Activated CD8-positive, alpha-beta T cell treated with anti-CD3 and anti-CD28 coated beads for 36 hours (primary cell): ENCODE measurements at places on chromosomes 16 and 17. TPM values are rescaled to one million over a fixed set of nuclear protein-coding genes. Genes with fewer than 3 reads are reported as not detected.

DNA sequence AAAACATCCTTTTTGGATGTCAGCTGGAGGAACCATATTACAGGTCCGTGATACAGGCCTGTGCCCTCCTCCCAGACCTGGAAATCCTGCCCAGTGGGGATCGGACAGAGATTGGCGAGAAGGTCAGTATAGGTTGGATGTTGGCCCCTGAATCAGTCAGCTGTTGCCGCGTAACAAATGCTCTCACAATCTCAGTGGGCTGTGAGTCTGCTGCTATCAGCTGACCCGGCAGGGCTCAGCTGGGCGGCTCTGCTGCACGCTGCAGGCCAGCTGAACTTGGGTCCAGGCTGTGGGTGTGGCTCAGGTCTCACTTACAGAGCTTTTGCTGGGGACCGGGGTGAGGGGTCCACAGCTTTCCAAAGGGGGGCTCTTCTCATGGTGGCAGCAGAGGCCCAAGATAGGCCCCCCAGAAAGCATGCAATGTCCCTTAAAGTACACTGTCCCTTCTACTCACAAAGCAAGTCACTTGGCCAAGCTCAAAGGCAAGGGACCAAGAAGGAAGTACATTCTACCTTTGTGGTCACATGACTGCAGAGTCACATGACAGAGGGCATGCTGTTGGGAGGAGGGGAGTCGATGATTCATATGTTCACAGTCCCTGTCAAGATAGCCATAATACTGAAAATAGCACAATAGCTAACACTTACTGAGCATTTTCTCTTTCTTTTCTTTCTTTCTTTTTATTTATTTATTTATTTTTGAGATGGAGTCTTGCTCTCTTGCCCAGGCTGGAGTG lies 134.2 kb downstream of the ABCC1 start:
- no peaks in the 10 kb centered on the region for H3K4me1 ChIP-seq
- peaks cover 64% of the 10 kb centered on the region for H3K36me3 ChIP-seq
- DNase-seq, result peak; percentile 47
- no peaks in the 10 kb centered on the region for H3K27me3 ChIP-seq
- H3K4me3 ChIP-seq, result no peak overlapping the region

DNA sequence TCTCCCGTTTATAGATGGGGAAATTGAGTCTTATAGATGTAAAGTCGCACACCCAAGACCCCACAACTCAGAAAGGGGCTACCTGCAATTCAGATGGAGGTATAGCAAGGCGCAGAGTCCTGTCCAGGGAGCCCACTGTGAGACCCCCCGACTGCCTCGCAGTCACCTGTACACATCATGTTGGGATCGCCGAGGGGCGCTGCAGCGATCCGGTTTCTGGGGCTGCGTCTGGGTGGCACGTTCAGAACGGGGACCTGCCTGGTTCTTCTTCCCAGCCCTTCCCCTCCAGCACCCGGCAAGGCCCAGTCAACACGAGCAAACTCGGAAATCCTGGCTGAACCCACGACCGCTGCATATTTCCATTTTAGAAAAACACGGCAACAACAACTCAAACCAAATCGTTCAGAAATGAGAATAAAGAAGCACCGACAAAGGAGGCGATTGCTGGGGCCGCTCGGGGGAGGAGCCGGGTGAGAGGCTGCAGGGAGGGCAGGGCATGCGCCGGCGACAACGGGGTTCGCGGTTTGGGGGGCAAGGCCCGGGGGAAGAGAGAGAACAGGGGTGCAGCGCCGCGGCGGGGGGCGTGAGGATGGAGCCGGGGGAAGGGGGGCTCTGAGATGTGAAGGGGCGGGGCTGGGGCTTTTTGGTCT lies 643 bp downstream of the HSDL1 start:
- peaks cover 28% of the 10 kb centered on the region for H3K4me1 ChIP-seq
- peak overlapping the region; percentile 93 for H3K4me3 ChIP-seq
- H3K36me3 ChIP-seq, result peaks cover 2% of the 10 kb centered on the region
- DNase-seq, result peak; percentile 62

DNA sequence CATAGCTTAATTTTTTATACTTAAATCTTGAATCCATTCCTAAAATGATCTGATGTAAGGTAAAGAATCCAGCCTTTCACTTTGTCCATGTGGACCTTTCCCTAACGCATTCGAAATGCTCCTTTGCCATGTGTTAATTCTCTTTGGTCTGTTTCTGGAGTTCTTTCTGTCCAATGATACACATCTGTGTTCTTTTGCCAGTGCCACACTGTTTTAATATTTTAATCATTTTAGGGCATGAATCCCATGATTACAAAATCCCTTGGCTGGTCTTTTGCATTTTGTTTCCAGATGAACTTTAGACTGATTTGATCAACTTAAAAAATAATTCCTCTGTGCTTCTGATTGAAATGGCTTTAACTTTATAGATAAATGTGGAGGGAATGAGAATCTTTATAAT lies 74.1 kb downstream of the NTN1 start:
- no peak overlapping the region for H3K27ac ChIP-seq

DNA sequence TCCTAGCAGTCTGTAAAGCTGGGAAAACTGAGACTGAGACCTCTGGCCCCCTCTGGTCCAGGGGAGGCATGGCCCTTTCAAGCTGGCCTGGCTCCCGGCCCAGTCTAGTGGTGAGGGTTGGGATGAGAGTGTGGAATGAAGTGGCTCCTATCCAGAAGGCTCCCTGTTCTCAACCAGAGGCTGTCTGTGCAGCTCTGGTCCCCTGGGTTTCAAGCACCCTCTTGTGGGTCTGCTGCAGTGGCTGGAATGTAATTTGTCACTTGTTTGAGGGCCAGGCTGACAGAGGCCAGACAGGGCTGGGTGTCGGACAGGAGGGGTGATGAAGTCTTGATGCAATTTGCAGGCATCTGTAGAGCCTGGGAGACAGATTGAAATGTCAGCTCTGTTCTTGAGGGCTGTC lies 22.1 kb upstream of the PHF12 start:
- no peak overlapping the region for H3K4me3 ChIP-seq
- H3K27ac ChIP-seq, result no peak overlapping the region
- no peaks in the 10 kb centered on the region for H3K27me3 ChIP-seq
- DNase-seq, result no peak

DNA sequence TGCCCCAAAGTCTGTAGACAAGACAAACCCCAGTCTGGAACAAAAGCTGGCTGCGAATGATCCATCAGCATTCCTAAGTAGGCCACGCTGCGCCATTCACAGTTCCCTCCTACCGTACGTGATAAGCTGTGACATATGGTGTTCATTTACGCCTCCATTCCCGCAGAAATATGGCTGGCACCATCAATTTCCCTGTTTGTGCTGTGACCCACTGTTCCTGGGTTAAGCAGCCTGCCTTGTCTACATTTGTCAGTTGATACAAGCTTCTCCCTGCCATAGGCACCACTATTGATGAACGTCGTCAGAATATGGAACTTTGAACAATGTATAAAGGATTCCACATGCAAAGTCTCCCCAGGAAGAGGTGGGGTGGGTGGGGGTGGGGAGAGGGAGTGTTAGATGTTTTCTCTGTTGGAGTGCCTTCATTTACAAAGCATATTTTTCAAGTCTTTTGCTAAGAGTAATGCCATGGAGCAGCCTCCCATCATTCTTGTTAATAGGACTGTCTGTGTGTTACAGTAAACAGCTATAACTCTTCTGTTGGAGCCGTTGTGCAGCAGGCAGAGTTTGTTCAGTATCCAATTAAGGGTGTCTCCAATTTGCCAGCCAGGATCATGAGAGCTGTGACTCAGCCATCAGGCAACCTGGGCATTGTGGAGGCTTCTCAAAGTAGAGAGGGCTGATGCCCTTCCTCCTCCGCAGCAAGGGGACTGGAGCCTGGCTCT lies 294.6 kb downstream of the TMEM114 start:
- no peaks in the 10 kb centered on the region for H3K27me3 ChIP-seq
- no peaks in the 10 kb centered on the region for H3K4me1 ChIP-seq
- H3K36me3 ChIP-seq, result no peaks in the 10 kb centered on the region

DNA sequence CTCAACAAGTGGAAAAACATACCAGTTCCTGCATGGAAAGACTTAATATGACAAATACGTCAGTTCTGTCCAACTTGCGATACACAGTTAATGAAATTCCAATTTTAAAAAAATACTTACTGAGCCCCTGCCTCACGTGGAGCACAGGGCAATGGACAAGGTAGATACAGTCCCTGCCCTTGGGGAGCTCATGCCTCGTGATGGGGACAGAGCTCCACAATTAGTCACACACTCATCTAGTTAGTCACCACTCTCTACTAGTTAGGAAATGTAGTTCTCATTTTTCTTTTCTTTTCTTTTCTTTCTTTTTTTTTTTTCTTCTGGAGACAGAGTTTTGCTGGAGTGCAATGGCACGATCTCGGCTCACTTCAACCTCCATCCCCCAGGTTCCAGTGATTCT lies 74.7 kb upstream of the CDH5 start:
- DNase-seq, result no peak
- H3K4me1 ChIP-seq, result no peaks in the 10 kb centered on the region
- H3K27me3 ChIP-seq, result peaks cover 2% of the 10 kb centered on the region
- no peaks in the 10 kb centered on the region for H3K36me3 ChIP-seq

- no peaks in the 10 kb centered on the region for H3K27me3 ChIP-seq
- no peak for DNase-seq
- H3K36me3 ChIP-seq, result peaks cover 51% of the 10 kb centered on the region
- peaks cover 30% of the 10 kb centered on the region for H3K4me1 ChIP-seq
Measured at GRCh38 chr17:50394711-50395110, 2.6 kb downstream of the LRRC59 start.

DNA sequence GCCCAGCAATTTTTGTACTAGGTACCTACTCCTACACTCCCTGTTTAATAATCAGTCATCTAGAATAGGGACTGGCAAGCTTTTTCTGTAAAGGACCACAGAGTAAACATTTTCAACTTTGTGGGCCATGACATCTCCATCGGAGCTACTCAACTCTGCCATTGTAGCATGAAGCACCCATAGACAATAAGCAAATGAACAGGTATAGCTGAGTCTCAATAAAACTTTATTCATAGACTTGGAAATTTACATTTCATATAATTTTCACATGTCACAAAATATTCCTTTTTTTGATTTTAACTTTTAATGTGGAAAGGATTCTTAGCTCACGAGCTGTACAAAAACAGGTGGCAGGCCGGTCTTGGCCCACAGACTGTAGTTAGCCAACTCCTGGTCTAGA lies 345.8 kb downstream of the SOX9 start:
- no peak overlapping the region for H3K4me3 ChIP-seq
- H3K4me1 ChIP-seq, result no peaks in the 10 kb centered on the region
- H3K27ac ChIP-seq, result no peak overlapping the region
- H3K27me3 ChIP-seq, result peaks cover 2% of the 10 kb centered on the region
- no peaks in the 10 kb centered on the region for H3K36me3 ChIP-seq

DNA sequence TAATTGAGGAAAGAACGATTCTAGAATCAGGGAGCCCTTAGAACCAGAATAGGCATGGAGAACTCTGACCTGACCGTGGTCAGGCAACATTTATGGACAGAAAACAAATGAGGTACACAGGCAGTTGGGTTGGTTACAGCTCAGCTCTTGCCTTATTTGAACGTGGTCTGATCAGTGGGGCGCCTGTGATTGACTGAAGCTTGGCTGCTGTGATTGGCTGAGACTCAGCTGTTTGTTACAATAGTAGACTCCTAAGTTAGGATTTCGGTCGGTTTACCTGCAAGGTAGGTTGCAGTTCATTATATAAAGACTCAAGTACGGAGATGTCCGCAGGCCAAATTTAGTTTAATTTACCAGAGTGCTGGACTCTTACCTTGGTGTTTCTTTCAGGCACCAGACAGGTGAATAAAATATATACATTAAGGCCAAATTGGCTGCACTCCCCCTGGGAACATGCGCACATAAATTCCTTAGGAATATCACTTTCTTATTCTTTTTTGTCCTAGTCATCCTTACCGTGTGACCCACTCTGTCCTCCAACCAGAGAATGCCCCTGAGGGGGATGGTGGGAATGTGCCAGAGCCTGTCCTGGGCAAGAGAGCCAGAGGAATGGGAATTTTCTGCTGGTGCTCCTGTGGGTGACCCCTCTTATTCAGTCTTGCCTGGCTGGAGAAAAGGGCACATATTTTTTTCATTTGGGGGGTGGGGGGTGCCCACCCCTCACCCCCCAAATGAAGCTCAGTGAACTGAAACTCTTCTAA lies 7.5 kb upstream of the CSNK2A2 start:
- H3K4me3 ChIP-seq, result no peak overlapping the region
- H3K36me3 ChIP-seq, result no peaks in the 10 kb centered on the region
- DNase-seq, result no peak

QPRT gene
- 11.7 TPM for total RNA-seq

ZDHHC7 gene
- 20.7 TPM for total RNA-seq

ATF7IP2 gene
- 25.8 TPM for total RNA-seq
